Smooth muscle cell of bladder (primary cell): ENCODE measurements at places on chromosomes 6 and 20. TPM values are rescaled to one million over a fixed set of nuclear protein-coding genes. Genes with fewer than 3 reads are reported as not detected.

The SNHG17 gene
- 5.7 and 7.6 TPM in 2 replicates for total RNA-seq

The ULBP3 gene
- 3.4 and 12.1 TPM in 2 replicates for total RNA-seq

The CALHM5 gene
- 8.0 and 8.7 TPM in 2 replicates for total RNA-seq

The CPXM1 gene
- total RNA-seq, result 0.71 and 1.2 TPM in 2 replicates

The IPCEF1 gene
- total RNA-seq, result 0.09 and 0.43 TPM in 2 replicates

The AIF1 gene
- total RNA-seq, result not detected in 2 replicates

The KIF25 gene
- not detected in 2 replicates for total RNA-seq

The FNDC1 gene
- 0.14 TPM in 1 of 2 replicates, not detected in the other for total RNA-seq

The OTOR gene
- not detected in 2 replicates for total RNA-seq

The FOXS1 gene
- 0.09 TPM in 1 of 2 replicates, not detected in the other for total RNA-seq

The CRYBG1 gene
- 4.1 and 4.4 TPM in 2 replicates for total RNA-seq

The OR2H1 gene
- 0.14 TPM in 1 of 2 replicates, not detected in the other for total RNA-seq

The TEAD3 gene
- 5.4 and 6.8 TPM in 2 replicates for total RNA-seq

The FAM209B gene
- not detected in 2 replicates for total RNA-seq

The IP6K3 gene
- total RNA-seq, result 0.14 and 0.18 TPM in 2 replicates

The MEP1A gene
- not detected in 2 replicates for total RNA-seq

The LHFPL5 gene
- not detected in 2 replicates for total RNA-seq

The ANKEF1 gene
- 0.83 and 1.4 TPM in 2 replicates for total RNA-seq

The ANKRD6 gene
- total RNA-seq, result 1.1 and 4.5 TPM in 2 replicates

The SPEF1 gene
- total RNA-seq, result 0.14 and 0.28 TPM in 2 replicates

The PRRT1 gene
- 0.14 and 0.18 TPM in 2 replicates for total RNA-seq

The ZNF451 gene
- 63.0 and 65.3 TPM in 2 replicates for total RNA-seq

The ASIP gene
- not detected in 2 replicates for total RNA-seq

The COL10A1 gene
- 0.09 and 6.5 TPM in 2 replicates for total RNA-seq
